ENCODE measurements at places on chromosomes 1 and 21.

- no peak for DNase-seq
Observed at GRCh38 chr1:246786606-246787238, 62.5 kb downstream of the SCCPDH start.

DNA sequence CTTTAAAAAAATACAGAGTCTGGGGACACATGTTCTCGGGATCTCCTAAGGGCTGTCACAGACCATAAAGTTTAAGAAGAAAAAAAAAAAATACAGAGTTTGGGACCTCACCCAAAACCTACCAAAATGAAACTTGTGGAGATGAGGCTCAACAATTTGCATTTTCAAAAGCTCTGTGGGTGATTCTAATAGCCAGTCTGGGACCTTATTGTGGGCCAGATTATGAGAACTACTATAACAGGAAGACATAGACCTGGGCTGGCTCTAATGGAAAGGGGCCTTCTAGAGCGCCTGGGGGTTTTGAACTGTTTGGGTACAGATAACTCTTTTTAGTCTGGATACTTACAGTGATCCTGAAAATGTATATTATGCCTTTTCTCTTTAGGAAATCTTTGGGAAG, 69.1 kb downstream of the LAMC1 start:
- no peak for DNase-seq

DNA sequence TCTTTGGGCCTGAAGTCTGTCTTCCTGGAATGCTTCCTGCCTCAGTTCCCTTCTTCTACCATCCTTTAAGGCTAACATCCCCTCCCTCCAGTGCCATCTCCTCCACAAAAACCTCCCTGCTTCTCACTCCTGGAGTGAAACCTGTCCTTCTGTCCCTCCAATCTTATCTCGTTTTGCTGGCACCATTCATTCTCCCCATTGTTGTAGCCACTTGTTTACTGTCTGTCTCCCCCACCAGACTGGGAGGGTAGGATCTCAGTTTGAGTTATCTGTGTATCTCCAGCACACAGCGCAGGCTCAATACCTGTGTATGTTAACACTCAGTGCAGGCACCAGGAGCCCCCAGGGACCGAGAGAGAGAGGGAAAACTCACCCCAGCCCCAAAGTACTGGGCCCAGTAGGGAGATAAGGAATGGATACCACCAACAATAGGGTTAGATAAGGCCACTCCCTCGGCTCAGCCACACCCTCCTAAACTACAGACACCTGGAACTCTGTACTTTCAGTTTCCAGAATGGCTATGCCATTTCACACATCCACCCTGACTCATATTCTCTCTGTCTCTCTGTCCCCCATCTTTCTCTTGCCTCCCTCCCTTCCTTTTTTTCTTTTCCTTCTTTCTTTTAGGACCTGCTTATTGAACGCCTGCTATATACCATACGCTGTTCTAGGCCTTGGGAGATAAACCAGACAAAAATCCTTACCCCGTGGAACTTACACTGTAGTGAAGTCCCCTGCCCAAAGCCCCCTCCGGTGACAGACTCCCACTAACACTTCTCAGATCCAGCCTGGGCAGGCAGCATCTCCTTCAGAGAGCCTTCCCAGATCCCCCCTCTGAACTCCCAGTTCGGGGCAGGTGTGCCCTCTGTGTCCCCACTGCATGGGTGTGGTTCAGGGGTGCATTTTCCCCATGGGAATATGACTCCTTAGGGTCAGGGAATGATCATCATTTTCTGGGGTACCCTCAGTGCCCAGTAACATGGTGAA, 3.3 kb upstream of the SSBP3 start:
- no peak for DNase-seq

- DNase-seq: no peak
Observed at GRCh38 chr1:209040351-209040750, 543.2 kb upstream of the CAMK1G start.

DNA sequence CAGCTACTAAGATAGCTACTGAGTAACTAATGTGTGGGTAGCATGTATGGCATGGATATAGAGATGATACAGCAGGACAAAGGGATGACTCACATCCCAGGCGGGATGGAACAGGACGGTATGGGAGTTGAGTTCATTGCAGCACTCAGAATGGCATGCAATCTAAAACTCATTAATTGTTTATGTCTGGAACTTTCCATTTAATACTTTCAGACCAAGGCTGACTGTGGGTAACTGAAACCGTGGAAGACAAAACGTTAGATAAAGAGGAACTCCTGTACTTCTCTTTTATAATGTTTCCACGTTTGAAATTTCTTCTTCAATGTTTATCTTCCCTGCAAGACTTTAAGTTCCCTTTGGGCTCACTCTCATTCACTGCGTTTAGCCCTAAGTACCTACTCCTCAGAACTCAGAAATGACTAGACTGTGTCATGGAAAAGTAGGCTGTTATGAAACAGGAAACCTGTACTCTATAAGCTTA, 151.9 kb downstream of the MAGI3 start:
- DNase-seq: no peak

GRCh38 chr1:94026619-94027380, 94.1 kb downstream of the ABCA4 start:
- no peak for DNase-seq

DNA sequence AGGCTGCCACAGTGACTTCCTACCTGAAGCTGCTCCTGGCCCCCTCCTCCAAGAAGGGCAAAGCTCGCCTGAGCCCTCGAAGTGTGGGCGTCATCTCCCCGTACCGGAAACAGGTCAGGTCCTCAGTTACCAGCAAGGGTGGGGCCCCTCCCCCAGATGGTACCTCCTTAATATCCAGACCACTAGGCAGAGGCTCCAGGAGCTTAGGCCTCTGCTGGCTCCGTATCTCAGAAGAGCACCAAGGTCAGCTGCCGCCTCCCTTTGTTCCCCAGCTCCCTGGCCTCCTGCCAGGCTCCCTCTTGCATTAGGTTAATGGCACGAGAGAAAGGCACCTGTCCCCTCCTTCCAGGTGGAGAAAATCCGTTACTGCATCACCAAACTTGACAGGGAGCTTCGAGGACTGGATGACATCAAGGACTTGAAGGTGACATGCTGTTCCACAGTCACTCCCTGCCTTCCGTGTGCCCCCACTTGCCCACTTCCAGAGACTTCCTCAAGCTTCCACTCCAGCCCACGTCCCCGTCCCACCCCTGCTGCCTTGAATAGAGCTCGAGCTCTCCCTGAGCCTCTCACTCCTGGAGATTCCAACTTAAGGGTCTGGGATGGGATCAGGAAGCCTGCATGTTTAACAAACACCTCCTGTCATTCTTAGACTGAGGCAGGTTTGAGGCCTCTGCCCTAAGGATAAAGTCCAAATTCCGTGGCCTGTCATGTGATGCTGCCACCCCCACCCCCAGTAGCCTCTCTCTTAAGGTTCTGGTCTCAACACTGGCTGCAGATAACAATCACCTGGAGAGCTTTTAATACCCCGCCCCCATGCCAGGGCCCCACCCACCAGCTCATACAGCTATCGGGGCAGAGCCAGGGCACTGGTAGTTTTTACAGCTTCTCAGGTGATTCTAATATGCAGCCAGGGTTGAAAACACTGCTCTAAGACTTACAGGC, 8.3 kb downstream of the RHOC start:
- no peak for DNase-seq

GRCh38 chr1:168775366-168775765, 46.4 kb upstream of the DPT start:
- no peak for DNase-seq

GRCh38 chr21:29258626-29259338, 39.9 kb upstream of the BACH1 start:
- DNase-seq: no peak

- no peak for DNase-seq
Observed at GRCh38 chr21:33132054-33132453, 62.1 kb downstream of the OLIG1 start.

DNA sequence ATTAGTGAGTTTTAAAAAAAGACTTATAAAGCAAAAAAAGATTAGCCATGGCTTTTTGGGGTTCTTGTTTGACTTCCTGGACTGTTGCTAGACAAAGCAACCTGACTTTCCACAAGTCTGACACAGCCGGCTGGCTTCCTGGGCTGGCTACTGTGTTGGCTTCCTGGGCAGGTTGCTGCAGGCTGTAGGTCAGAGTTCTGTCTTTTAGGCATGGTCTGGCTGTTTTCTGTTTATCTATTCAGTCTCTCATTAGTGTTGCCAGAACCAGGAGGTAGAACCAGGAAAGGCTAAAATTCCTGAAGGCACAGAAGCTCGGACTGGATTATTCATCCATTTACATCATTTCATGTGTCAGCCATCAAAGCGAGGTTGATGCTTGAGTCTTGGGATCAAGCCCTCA, 88.6 kb upstream of the SLC35F3 start:
- no peak for DNase-seq

DNA sequence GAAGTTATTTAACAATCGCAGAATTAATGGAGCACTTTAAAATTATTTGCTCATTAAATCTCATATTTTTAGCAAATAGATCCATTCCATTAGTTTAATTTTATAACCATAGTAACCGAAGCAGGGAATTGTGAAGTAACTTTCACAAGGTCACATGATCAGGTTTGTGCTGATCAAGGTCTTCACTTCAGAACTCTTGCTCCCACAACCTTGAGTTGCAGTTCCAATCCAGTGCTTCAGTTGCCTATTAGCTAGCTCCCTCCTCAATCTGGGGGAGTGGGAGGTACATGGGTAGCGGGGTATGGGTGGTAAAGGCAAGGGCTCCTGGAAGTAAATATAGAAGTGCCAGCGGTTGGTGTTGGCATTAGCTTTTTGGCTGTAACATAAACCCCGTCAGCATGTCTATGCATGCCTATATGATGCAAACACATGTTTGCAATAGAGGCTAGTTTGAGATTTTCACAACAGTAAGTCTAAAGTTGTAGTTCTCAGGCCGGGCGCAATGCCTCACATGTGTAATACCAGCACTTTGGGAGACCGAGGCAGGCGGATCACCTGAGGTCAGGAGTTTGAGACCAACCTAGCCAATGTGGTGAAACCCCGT, 5.8 kb downstream of the ATP5IF1 start:
- DNase-seq: no peak

DNA sequence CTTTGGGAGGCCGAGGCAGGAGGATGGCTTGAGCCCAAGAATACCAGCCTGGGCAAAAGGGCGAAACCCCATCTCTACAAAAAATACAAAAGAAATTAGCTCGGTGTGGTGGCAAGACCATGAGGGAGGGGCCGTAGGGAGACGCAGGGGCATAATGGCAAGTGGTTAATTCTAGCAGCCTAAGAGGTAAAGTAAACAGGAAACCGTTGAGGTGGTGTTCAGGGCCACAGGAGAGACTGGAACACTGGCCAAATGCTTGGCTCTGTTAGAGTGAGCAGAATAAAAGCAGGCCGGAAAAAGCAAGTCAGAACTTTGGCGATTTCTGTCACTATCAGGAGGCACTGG, 89.2 kb downstream of the RIPK4 start:
- no peak for DNase-seq

- no peak for DNase-seq
Observed at GRCh38 chr1:5189384-5189783, 535.0 kb downstream of the AJAP1 start.

DNA sequence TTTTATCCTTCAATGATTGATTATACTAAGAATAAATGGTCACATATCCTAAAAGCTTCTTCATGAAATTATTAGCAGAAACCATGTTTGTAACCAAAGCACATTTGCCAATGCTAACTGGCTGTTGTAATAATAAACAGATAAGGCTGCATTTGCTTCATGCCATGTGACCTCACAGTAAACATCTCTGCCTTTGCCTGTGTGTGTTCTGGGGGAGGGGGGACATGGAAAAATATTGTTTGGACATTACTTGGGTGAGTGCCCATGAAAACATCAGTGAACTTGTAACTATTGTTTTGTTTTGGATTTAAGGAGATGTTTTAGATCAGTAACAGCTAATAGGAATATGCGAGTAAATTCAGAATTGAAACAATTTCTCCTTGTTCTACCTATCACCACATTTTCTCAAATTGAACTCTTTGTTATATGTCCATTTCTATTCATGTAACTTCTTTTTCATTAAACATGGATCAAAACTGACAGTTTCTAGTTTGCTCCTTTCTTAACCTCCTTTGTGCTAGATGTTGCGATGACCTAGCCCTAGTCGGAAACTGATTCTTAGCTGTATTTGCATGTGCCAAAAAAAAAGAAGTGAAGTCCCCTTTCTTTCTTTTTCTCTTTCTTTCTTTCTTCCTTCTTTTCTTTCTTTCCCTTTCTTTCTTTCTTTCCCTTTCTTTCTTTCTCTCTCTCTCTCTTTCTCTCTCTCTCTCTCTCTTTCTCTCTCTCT, 45.1 kb downstream of the MAP3K7CL start:
- DNase-seq: no peak

DNA sequence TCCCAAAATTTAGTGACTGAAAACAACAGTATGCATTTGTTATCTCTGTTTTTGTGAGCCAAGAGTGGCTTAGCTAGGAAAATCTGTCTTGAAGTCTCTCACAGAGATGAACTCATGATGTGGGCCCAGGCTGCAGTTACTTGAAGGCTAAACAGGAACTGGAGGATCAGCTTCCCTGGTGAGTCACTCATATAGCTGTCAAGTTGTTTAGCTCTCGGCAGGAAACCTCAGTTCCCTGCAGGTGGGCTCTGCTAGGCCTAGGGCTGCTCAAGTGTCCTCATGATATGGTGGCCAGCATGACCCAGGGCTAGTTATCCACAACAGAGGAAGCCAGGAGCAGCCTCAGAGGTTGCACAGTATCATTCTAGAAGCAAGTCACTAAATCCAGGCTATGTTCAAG, 30.2 kb upstream of the DDX59 start:
- DNase-seq: no peak

DNA sequence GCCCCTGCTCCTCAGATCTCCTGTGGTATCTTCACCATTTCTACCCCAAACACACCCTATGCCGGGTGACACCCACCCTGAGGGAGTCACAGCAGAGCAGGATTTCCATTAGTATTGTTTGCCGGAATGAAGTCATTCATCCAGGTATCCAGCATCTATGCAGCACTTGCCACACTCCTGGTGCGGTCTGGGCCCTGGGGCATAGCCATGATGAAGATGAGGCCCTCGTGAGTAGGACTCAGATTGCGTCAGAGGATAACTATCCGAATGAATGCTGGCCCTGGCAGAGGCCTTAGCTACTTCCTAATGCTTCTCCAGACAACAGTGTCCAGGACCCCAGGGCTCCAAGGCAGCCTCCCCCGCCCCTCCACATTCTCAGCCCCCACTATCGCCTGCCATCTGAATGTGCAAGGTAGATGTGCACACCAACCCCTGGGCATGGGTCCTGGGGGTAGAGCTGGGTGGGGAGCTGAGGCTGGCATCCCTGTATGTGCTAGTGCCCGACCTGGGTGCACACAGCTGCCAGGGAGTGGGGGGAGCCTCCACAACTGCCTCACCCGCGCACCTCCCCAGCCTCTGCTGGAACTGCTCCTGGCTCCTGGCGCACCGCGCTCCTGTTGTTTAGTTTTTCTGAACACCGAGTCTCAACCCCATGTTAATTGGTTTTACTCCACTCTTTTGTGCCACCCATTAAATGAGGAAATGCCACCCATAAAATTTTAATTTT, 25.5 kb upstream of the ZC3H12A start:
- no peak for DNase-seq
